Activated CD4-positive, alpha-beta T cell treated with anti-CD3 and anti-CD28 coated beads, Interleukin-2, amount 10 ng/mL, durations not matched to agents 7 days and 5 days (primary cell): ENCODE measurements at places on chromosomes 4 and X. TPM values are rescaled to one million over a fixed set of nuclear protein-coding genes. Genes with fewer than 3 reads are reported as not detected.

GRCh38 chr4:82240410-82240809 lies 133.4 kb downstream of the HNRNPD start:
- H3K4me1 ChIP-seq = no peaks in the 10 kb centered on the region
- no peak overlapping the region for H3K27ac ChIP-seq
- DNase-seq = no peak
- no peak overlapping the region for H3K4me3 ChIP-seq
- no peaks in the 10 kb centered on the region for H3K36me3 ChIP-seq

- no peak for DNase-seq
- no peak overlapping the region for H3K27ac ChIP-seq
- no peaks in the 10 kb centered on the region for H3K36me3 ChIP-seq
- H3K4me3 ChIP-seq = no peak overlapping the region
These were observed 20.1 kb downstream of the SH3TC1 start for GRCh38 chr4:8219236-8219635.

DNA sequence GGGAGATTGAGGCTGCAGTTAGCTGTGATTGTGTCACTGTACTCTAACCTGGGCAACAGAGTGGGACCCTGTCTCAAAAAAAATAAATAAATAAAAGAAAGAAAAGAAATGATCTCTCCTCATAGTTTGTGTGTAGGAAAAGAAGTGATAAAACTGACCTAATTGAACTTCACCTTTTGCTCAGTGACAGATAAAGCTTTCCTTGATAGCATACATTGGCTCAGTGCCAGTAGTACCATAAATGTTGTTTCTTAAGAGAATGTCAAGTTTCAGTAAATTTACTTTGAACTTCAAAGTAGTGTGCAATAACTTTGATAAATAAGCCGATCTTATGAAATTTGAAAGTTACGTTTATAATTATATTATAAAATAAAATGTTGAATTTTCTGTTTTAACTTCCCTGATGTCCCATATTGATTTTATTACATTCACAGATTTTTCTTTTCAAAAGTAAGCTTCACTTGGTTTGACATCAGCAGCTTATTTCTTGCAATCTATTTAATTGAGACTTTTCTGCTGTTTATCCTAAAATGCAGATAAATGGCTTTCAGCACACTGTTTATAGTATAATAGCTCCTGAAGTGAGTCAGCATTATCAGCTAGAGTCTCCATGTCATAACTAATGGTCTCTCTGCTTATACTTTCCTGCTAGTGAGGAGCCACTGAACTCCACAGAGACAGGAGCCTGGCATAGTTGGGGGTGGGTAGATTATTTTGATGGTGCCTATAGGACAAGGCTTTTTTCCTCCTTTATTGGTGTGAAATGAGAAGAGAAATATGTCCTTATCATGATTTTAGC lies 330.1 kb downstream of the BMPR1B start:
- peaks cover 12% of the 10 kb centered on the region for H3K4me1 ChIP-seq
- DNase-seq = no peak
- H3K27ac ChIP-seq = no peak overlapping the region

- no peaks in the 10 kb centered on the region for H3K27me3 ChIP-seq
- H3K4me1 ChIP-seq = no peaks in the 10 kb centered on the region
- H3K27ac ChIP-seq = no peak overlapping the region
- DNase-seq = no peak
- no peaks in the 10 kb centered on the region for H3K36me3 ChIP-seq
These were observed 583.9 kb downstream of the BCOR start for GRCh38 chrX:39513836-39514235.

DNA sequence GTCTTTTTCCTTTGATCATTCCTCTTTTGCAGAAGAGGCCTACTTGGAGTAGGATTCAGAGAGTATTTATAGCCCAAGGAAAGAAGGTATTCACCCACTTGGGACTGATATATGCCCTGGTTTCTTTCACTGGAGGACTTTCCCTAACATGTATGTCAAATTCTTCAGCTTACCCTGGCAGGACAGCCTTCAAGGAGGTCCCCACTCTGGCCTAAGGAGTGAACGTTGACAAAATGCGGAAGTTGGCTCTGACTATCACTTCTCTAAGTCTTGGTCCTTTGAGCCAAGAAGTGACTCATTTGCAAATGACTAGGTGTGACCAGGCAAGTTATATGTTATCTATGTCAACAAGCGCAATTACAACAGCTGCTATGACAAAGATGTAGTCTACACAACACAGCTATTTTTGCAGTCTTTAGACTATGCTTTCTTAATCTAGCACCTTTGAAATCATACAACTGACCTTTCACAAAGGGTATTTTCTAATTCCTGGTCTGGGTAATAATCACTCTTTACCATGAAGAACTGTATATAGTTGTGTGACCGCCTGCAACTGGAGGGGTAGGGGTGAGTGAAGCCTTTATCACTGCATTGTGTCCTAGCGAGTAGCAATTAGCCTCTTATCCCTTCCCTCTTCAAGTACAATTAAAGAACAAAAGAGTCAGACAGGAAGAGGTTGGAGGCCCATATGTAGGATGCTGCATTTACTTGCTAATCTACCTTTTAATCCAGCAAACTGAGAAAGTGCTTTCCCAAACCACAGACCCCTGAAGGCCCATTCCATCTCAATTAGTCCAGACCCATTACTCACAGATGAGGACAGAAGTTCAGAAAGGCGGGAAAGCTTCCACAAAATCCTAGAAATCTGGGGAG lies 50.1 kb downstream of the RASGEF1B start:
- no peak for DNase-seq
- peaks cover 6% of the 10 kb centered on the region for H3K4me1 ChIP-seq
- no peaks in the 10 kb centered on the region for H3K36me3 ChIP-seq
- no peak overlapping the region for H3K4me3 ChIP-seq
- no peak overlapping the region for H3K27ac ChIP-seq

- peaks cover 9% of the 10 kb centered on the region for H3K4me1 ChIP-seq
- no peak overlapping the region for H3K4me3 ChIP-seq
- no peak overlapping the region for H3K27ac ChIP-seq
- no peak for DNase-seq
These were observed 29.9 kb upstream of the SOWAHD start for GRCh38 chrX:119728487-119728886.

GRCh38 chr4:78581618-78582017 lies 30.0 kb downstream of the ANXA3 start:
- H3K4me3 ChIP-seq = no peak overlapping the region
- H3K27me3 ChIP-seq = no peaks in the 10 kb centered on the region
- no peak overlapping the region for H3K27ac ChIP-seq
- H3K36me3 ChIP-seq = no peaks in the 10 kb centered on the region
- no peaks in the 10 kb centered on the region for H3K4me1 ChIP-seq

DNA sequence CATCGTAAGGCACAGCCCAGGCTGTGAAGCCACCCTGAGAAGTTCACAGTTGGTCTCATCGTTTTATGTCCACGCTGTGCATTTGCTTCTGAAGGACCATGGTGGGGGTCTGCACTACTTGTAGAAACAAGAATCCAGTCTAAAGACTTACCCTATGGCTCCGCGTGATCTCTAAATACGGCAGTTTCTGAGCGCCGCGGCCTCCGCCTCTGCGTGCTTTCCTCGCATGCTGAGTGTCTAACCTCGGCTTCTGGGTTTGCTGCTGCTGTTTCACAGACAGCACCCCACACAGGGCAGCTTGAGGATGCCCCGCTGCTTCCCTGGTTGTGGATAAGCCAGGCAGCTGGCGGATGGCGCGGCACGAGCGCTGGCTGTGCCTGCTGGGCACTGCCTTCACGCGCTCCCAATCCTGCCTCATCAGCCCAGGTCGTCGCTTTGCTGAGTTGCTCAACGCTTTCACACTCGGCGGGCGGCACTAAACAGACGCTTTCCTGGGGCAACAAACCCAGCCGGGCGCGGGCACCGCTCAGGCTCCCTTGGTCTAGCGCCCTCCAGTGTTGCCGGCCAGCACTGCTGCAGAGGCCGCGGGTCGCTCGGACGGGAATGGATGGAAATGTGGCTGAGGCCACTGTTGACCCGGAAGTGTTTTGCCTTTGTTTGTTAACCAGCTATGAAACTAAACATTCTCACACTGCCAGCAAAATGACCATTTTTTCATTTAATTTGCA lies 39.2 kb downstream of the FGFRL1 start:
- no peak overlapping the region for H3K27ac ChIP-seq
- H3K4me3 ChIP-seq = no peak overlapping the region
- H3K4me1 ChIP-seq = peaks cover 2% of the 10 kb centered on the region
- peaks cover 11% of the 10 kb centered on the region for H3K27me3 ChIP-seq
- DNase-seq = no peak

DNA sequence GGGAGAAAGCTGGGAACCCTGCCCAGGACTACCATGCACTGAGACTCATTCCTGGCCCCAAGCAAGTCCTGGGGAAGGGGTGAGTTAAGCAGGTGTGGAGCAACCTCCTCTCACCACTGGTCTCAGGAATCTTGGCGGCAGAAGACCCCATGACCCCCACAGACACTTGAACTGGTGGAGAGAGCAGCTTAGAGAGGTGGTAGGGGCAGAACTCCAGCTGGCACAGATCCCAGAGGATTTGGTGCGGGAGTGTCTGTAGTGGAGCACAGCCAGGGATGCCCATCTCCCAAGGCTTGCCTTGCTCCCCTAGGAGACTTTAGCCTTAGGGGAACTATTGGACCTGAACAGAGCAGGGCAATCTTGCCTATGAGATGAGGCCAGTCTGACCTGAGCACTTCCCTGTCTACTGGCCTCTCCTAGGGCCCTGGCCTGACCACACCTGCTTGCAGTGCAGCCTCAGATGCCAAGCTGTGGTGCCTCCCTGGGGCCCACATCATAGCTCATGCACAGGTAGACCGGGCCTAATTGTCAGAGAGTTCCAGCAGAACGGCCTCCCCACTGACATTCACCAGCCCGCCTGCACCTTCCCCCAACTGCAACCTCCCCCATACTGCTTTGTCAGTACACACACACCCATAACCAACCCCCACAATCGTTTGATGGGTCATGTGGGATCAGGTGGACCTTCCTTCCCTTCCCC lies 78.0 kb downstream of the NAA11 start:
- DNase-seq = no peak
- H3K27ac ChIP-seq = no peak overlapping the region

- DNase-seq = no peak
- H3K27ac ChIP-seq = no peak overlapping the region
- H3K4me3 ChIP-seq = no peak overlapping the region
- H3K4me1 ChIP-seq = no peaks in the 10 kb centered on the region
These were observed 217.4 kb downstream of the DCTD start for GRCh38 chr4:182699795-182700194.

GRCh38 chrX:75892749-75893148 lies 107.7 kb upstream of the MAGEE2 start:
- no peaks in the 10 kb centered on the region for H3K4me1 ChIP-seq
- H3K27me3 ChIP-seq = peaks cover 2% of the 10 kb centered on the region
- no peaks in the 10 kb centered on the region for H3K36me3 ChIP-seq
- no peak for DNase-seq
- no peak overlapping the region for H3K4me3 ChIP-seq

DNA sequence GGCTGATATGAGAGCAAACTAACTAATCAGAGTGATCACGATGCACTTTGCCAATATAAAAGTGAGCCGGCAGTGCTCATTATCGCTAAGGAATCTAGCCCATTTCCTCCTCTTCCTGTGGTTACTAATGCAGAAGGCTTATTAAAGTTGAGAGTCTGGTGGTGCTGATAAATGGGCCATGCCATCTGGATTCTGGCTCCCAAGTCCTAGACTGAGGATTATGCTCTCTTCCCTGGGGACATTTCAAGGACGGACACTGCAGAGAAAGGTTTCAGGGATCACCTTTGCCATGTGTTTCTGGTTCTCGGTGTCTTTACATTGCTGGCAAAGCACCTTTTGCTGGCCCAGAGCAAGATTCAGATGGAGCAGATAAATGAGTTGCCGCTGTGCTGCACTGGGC lies 85.3 kb downstream of the RTL5 start:
- H3K27me3 ChIP-seq = peaks cover 10% of the 10 kb centered on the region
- no peak for DNase-seq
- H3K27ac ChIP-seq = no peak overlapping the region
- peaks cover 10% of the 10 kb centered on the region for H3K4me1 ChIP-seq
- no peak overlapping the region for H3K4me3 ChIP-seq
- H3K36me3 ChIP-seq = no peaks in the 10 kb centered on the region

GRCh38 chr4:11900359-11900758 lies 471.7 kb upstream of the HS3ST1 start:
- no peak overlapping the region for H3K4me3 ChIP-seq
- no peak for DNase-seq
- no peaks in the 10 kb centered on the region for H3K27me3 ChIP-seq
- H3K27ac ChIP-seq = no peak overlapping the region
- H3K36me3 ChIP-seq = no peaks in the 10 kb centered on the region

- H3K4me1 ChIP-seq = peaks cover 7% of the 10 kb centered on the region
- no peaks in the 10 kb centered on the region for H3K36me3 ChIP-seq
- no peak overlapping the region for H3K27ac ChIP-seq
- no peak overlapping the region for H3K4me3 ChIP-seq
These were observed 15.4 kb upstream of the PRRG3 start for GRCh38 chrX:151679798-151680402.

GRCh38 chr4:55181010-55182005 lies 55.9 kb upstream of the KDR start:
- peaks cover under 1% of the 10 kb centered on the region for H3K4me1 ChIP-seq
- H3K4me3 ChIP-seq = no peak overlapping the region
- no peaks in the 10 kb centered on the region for H3K36me3 ChIP-seq
- no peak overlapping the region for H3K27ac ChIP-seq
- H3K27me3 ChIP-seq = no peaks in the 10 kb centered on the region
- DNase-seq = no peak

- H3K4me1 ChIP-seq = peaks cover 17% of the 10 kb centered on the region
- no peak overlapping the region for H3K27ac ChIP-seq
- H3K27me3 ChIP-seq = no peaks in the 10 kb centered on the region
- DNase-seq = no peak
- peaks cover 9% of the 10 kb centered on the region for H3K36me3 ChIP-seq
- no peak overlapping the region for H3K4me3 ChIP-seq
These were observed 29.1 kb downstream of the SETD7 start for GRCh38 chr4:139526928-139527327.

GRCh38 chr4:26020083-26020668 lies 106.2 kb downstream of the SMIM20 start:
- H3K27me3 ChIP-seq = peaks cover 13% of the 10 kb centered on the region
- H3K27ac ChIP-seq = no peak overlapping the region
- no peak for DNase-seq
- no peaks in the 10 kb centered on the region for H3K4me1 ChIP-seq

GRCh38 chr4:124202099-124202498 lies 510.4 kb downstream of the ANKRD50 start:
- DNase-seq = no peak
- H3K36me3 ChIP-seq = no peaks in the 10 kb centered on the region
- no peak overlapping the region for H3K27ac ChIP-seq
- no peaks in the 10 kb centered on the region for H3K27me3 ChIP-seq

PPP4R3C gene
- total RNA-seq = not detected

PCDH18 gene
- not detected for total RNA-seq

TIGD2 gene
- 6.4 TPM for total RNA-seq

MFAP3L gene
- 0.27 TPM for total RNA-seq

COL4A6 gene
- not detected for total RNA-seq

VCX gene
- not detected for total RNA-seq

GRPR gene
- 0.10 TPM for total RNA-seq

CNKSR2 gene
- 10.3 TPM for total RNA-seq

RASGEF1B gene
- 2.7 TPM for total RNA-seq

MND1 gene
- total RNA-seq = 24.2 TPM
